ENCODE measurements at places on chromosomes 6 and 20. TPM values are rescaled to one million over a fixed set of nuclear protein-coding genes. Genes with fewer than 3 reads are reported as not detected.

The ZNF334 gene
- 7.0 TPM for total RNA-seq

The NRSN1 gene
- under 0.01 TPM for total RNA-seq

The TDRD6 gene
- total RNA-seq: 0.26 TPM

The NRN1 gene
- total RNA-seq: 0.09 TPM

The SNHG17 gene
- 6.3 TPM for total RNA-seq

The GPR6 gene
- total RNA-seq: not detected

The PPP1R16B gene
- total RNA-seq: under 0.01 TPM

The MOXD1 gene
- total RNA-seq: 71.6 TPM

The EPPIN gene
- total RNA-seq: not detected

The SLC52A3 gene
- not detected for total RNA-seq

The RBBP8NL gene
- not detected for total RNA-seq

The WFDC5 gene
- total RNA-seq: not detected

The BTN1A1 gene
- not detected for total RNA-seq

The FLOT1 gene
- 103 TPM for total RNA-seq

The PEX3 gene
- 20.8 TPM for total RNA-seq

The TMEM200A gene
- total RNA-seq: 31.3 TPM

The BMP2 gene
- 2.2 TPM for total RNA-seq

The BCAS1 gene
- under 0.01 TPM for total RNA-seq

The FOXC1 gene
- total RNA-seq: 2.3 TPM

The HLA-DOA gene
- total RNA-seq: under 0.01 TPM

The NDUFAF5 gene
- 13.6 TPM for total RNA-seq

The BPI gene
- 0.32 TPM for total RNA-seq

The NKAIN4 gene
- not detected for total RNA-seq

The RRAGD gene
- 0.09 TPM for total RNA-seq

The PPP1R3G gene
- total RNA-seq: 3.8 TPM

The GNRH2 gene
- total RNA-seq: 0.32 TPM

The HAO1 gene
- total RNA-seq: not detected

The SLC44A4 gene
- not detected for total RNA-seq

The COL9A1 gene
- total RNA-seq: not detected
